ENCODE measurements at places on chromosomes 5 and 9. TPM values are rescaled to one million over a fixed set of nuclear protein-coding genes. Genes with fewer than 3 reads are reported as not detected.

The KIF2A gene
- 64.6 TPM for total RNA-seq

The ZDHHC11 gene
- 1.0 TPM for total RNA-seq

The ECM2 gene
- total RNA-seq, result not detected

The COL15A1 gene
- 0.09 TPM for total RNA-seq

The ACSL6 gene
- total RNA-seq, result 0.07 TPM

The TPRN gene
- 34.5 TPM for total RNA-seq

The ACTBL2 gene
- not detected for total RNA-seq

The SLC6A19 gene
- total RNA-seq, result not detected

The ADAMTS6 gene
- total RNA-seq, result 21.1 TPM

GRCh38 chr9:137123468-137123837, 8.9 kb upstream of the DPP7 start:
- no peak for DNase-seq

DNA sequence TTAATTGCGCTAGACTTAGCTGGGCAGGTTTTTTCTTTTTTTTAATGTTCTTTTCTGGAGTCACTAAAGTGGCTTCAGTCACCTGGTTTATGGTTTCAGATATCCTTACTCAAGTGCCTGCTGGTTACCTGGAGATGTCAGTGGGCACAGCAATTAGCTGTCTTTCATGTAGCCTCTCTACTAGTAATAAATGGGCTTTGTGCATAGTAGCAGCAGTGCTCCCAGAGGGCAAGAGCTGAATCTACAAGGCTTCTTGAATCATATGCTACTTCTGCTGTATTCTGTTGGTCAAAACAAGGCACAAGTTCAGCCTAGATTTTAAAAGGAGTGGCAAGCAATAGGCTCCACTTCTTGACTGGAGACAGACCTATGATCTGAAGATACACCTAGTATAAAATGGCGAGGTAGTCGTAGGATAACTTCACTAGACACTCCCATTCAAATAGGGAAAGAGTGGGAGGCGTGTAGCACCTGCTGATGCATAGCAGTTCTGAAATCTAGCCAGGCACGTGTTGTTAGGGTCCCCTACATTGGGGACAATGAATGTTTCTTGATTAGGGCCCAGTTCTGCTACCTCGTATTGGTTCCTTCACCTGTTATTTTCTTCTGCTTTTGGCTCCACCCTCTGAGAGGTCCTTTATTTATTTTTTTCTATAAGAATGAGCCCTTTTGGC, 7.0 kb downstream of the SCAMP1 start:
- DNase-seq, result no peak

- DNase-seq, result no peak
Observed at GRCh38 chr5:81665795-81666194, 85.1 kb downstream of the SSBP2 start.

- peak; percentile 86 for DNase-seq
Observed at GRCh38 chr9:136721339-136722092, 9.1 kb downstream of the DIPK1B start.

DNA sequence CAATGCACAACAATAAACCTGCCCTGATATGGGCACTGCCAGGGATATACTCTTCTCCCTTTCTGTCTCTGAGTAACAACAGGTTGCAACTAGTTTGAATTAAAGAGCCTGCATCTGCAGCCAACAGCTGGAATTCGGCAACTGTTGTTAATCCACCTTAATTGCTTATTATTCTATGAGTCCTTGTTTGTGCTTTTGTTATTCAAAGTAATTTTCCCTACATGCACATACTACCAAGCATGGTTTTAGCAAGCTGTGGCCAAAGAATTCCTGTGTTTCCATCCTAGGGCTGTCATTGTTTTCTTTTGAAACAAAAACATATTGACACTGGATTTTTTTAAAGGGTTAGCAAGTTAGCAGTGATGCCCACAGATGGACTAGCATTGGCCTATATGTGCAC, 171.5 kb downstream of the EFNA5 start:
- no peak for DNase-seq

GRCh38 chr9:8769153-8769552, 969.6 kb upstream of the DMAC1 start:
- DNase-seq, result no peak

DNA sequence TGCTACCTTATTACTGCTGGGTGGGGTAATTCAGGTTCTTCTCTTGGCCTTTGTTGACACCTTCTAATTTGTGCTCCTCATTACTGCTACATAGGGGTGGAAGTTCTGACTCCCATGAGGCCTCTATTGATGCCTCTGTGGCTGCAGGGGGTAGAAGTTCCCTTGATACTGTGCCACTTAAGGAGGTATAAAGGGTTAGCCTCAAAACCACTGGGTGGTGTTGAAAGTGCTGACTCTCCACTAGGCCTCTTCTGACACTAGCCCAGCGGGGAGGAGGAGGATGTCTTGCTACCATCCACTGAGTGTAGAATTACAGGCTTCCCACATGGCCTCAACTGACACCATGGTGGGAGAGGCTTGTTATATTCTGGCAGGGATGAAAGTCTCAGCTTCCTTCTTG, 36.7 kb upstream of the CCDC112 start:
- DNase-seq, result no peak

GRCh38 chr9:91943478-91944470, 6.3 kb downstream of the ROR2 start:
- DNase-seq, result no peak
